ENCODE measurements at places on chromosomes 7 and 10.

GRCh38 chr10:101311185-101312066, 42.5 kb upstream of the BTRC start:
- DNase-seq: no peak

GRCh38 chr10:132247943-132248342, 59.8 kb downstream of the STK32C start:
- no peak for DNase-seq

GRCh38 chr10:100986623-100986951, 710 bp downstream of the MRPL43 start:
- DNase-seq: no peak

DNA sequence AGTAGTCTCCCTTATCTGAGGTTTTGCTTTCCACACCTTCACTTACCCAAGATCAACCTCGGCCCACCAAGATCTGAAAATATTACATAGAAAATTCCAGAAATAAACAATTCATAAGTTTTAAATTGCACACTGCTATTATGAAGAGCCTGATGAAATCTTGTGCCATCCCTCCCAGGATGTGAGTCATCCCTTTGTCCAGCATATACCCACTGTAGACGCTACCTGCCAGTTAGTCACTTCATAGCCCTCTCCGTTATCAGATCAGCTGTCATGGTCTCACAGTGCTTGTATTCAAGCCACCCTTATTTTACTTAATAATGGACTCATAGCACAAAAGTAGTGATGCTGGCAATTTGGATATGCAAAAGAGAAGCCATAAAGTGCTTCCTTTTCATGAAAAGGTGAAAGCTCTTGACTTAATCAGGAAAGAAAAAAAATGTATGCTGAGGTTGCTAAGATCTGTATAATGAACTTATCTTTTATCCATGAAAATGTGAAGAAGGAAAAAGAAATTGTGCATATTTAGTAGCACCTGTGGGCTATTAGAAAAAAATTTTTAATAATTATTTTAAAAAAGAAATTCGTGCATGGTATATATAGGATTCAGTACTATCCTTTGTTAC, 9.8 kb upstream of the MRPS16 start:
- no peak for DNase-seq

- DNase-seq: no peak
These were observed 129.7 kb downstream of the C10orf105 start for GRCh38 chr10:71589617-71590551.

GRCh38 chr7:104059103-104059502, 69.6 kb upstream of the RELN start:
- DNase-seq: no peak

DNA sequence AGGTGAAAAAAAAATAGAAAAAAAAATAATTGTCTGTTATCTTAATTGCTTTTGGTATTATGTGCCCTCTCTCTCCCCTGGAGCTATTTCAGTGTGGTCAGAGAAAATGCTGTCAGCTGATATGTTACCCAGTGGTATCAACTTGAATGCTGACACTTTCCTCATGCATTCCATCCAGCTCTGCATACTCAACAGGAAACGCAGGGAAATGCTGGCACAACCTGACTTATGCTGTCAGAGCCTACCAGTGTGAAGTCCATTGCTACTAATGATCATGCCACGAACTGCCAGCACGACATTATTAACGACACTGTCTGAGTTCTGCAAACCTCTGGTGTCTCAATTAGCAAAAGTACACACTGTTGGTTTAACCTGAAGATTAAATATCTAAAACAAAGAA, 182.8 kb downstream of the ZWINT start:
- no peak for DNase-seq

DNA sequence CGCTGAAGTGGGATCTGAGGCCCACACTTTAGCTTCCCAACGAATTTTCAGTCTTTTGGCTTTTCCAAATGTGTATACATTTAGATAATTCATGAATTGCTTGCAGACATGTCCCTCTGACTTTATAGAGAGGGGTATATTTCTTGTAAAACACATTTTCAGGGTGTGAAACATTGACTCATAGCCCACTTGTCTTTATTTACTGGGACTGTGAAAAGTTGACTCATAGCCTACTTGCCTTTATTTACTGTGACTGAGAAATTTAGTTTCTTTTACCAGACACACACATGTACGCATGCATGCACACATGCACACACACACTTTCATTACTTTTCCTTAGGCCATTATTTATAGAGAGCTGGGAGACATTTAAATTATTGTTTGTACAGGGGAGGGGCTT, 79.1 kb downstream of the VTI1A start:
- no peak for DNase-seq

DNA sequence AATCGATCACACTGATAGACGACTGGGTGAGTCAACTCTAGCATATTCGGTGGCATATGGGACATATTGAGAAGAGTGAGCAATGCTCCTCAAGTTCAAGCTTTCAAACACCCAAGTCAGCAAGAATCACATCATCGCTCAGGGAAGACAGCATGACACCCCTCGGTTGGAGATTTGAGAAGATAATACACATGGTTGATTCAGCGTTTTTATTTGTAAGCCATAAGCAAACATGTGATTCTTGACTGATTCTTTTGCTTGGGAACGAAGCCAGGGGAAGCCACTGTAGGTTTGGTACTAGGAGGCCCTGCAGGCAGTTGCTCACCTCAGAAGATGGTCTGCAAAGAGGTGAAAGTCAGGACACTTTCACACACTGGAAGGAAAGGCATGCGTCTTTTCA, 12.6 kb downstream of the UCMA start:
- no peak for DNase-seq

DNA sequence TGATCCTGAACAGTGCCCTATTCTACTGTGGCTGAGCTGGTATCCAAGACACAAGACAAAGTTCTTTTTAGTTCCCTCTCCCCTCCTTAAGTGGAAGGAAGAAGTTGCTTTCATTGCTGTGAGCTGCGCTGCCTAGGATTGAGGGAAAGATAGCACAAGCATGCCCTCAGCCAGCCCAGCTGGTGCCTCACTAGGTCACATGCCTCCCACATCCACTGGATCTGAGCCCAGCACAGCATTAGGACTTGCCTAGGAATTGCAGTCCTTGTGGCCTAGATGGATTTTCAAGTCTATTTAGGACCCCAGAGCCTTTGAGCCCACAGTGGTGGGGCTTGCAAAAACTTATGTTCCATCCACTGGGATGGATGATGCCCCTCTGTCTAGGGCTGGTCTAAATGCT, 214.2 kb downstream of the ZNF248 start:
- no peak for DNase-seq

- peak; percentile 61 for DNase-seq
These were observed at the start of gene ADAM8 for GRCh38 chr10:133276435-133277201. TSS of gene ADAM8 (minus strand) at chr10:133276868. CDS start at chr10:133276817, 51 bp downstream.

- DNase-seq: no peak
These were observed 995 bp upstream of the INPP5F start for GRCh38 chr10:119724593-119725516.

DNA sequence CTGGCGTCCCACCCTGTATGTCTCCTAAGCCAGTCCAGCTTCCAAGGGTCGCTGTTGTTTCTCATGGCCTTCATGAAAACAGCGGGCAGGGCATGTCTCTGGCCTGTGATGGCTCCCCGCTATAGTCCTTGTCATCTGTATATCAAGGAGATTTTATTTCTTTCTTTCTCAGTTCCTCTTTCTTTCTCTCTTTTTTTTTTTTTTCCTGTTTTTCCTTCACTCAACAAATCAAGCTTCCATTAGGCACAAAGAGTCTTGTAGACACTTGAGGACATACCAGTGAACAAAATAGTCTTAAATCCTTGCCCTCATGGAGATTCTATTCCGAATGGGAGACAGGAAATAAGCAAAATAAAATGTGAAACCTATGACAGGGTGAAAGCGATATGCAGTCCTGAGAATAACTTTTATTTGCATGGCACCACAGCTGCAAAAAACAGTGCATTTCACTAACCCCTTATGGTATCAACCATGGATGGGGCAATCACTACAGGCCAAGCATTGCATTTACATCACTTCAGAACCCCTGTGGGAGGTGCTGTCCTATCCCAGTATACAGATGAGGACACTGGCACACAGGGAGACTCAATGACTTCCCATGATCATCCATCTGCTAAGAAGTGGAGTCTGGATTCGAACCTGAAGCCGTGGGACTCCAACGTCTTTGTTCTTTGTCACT, 50.7 kb downstream of the SYPL1 start:
- no peak for DNase-seq

GRCh38 chr7:140656548-140657515, 15.9 kb upstream of the ADCK2 start:
- DNase-seq: peak; percentile 36

GRCh38 chr7:106041140-106041717, 70.9 kb downstream of the SYPL1 start:
- peak; percentile 38 for DNase-seq

- no peak for DNase-seq
These were observed 12.7 kb upstream of the ABCC2 start for GRCh38 chr10:99769706-99770105.

DNA sequence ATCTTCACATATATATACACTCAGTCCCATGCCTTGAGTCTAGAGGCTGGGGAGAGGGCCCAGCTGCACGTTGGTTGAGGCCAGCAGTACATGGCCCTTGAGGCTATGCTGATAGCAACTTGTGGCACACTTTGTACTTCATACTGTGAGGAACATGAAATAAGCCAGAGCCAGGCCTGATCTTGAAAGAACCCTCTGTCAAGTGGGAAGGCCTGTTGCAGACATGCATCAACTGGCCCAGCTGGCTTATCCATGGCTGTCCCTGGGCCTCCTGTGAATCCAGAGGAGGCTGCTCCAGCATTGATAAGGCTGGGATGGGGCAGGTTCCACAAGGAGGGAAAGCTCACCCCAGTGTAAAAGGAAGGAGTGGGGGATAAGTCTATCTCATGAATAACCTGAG, 140.4 kb downstream of the NRF1 start:
- no peak for DNase-seq

DNA sequence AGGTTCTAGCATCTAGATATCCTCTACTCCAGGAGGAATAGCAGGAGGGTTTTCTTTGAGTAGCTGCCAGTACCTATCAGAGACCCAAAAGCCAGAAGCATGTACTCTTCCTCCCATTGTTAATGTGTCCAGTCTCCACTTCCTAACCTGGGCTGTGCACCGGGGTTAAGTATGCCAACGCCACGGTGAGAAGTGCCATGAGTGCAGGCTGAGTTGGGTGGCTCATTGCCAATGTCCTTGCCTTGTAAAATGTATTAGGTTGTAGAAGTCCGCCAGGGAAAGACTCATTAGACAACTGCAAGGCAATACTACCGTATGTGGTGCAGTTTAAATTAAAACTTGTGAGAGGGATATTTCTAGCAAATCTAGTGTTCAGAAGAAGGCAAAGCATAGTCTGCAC, 55.0 kb upstream of the PRR15 start:
- DNase-seq: no peak

GRCh38 chr10:131897297-131897899, 3.4 kb upstream of the PPP2R2D start:
- DNase-seq: no peak

- DNase-seq: no peak
These were observed 162.2 kb upstream of the CHST15 start for GRCh38 chr10:124255556-124255955.

- no peak for DNase-seq
These were observed 127.9 kb downstream of the TCERG1L start for GRCh38 chr10:131183546-131184045.

GRCh38 chr7:158955932-158956804, 99.8 kb downstream of the DYNC2I1 start:
- no peak for DNase-seq

DNA sequence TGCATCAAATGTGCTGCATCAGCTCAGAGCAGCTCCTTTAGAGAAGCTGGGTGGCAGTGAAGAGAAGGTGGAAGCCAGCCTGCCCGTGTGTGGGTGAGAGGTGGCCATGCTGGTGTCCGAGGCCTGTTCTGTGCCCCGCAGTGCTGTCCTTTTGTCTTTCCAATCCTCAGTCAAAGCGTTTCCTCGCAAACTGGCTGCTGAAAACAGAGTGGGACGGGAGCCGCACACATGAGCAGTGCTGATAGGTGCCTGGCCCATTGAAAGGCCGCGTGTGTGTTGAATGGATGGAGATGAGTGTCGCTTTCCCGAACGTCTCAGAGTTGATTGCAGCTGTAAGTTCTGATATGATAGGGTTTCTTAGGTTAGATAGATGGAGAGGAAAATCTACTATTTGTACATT, 39.3 kb downstream of the WDR37 start:
- DNase-seq: no peak

GRCh38 chr7:144834641-144835144, 1.2 kb downstream of the TPK1 start:
- peak; percentile 51 for DNase-seq

GRCh38 chr7:95157381-95157780, 167.0 kb downstream of the PON1 start:
- no peak for DNase-seq

- DNase-seq: no peak
These were observed 117.8 kb upstream of the ZMIZ1 start for GRCh38 chr10:78950656-78951587.

All from stimulated activated CD4-positive, alpha-beta T cell treated with anti-CD3 and anti-CD28 coated beads, Interleukin-4, amount 100 ng/mL, for 24 hours (primary cell).